NCI-H524 treated with DMSO at 0.1 percent for 48 hours (cell line): ENCODE measurements at places on chromosomes 1 and 21.
A peak's percentile ranks its signal among the peaks of the same experiment; 100 is the strongest.

GRCh38 chr1:94111879-94112278, 9.1 kb downstream of the ABCA4 start:
- DNase-seq = no peak

DNA sequence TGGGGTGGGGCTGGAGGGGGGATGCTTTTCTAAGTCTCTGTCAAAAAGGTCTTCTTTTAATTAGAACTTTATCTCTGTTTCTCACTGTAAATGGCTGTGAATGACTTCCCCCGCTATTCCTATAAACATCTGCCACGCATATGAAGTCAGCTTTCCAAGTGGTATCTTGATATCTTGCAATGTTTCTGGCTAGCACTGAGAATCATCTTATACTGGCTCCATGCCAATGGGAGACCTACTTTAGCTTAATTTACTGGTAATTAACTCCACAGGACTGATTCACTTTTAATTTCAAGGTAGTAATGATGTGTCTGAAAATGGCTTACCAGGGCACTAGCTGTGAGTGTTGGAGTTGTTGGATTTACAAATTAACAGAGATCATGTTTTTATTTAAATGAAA, 4.3 kb downstream of the GPR88 start:
- DNase-seq = peak; percentile 78

DNA sequence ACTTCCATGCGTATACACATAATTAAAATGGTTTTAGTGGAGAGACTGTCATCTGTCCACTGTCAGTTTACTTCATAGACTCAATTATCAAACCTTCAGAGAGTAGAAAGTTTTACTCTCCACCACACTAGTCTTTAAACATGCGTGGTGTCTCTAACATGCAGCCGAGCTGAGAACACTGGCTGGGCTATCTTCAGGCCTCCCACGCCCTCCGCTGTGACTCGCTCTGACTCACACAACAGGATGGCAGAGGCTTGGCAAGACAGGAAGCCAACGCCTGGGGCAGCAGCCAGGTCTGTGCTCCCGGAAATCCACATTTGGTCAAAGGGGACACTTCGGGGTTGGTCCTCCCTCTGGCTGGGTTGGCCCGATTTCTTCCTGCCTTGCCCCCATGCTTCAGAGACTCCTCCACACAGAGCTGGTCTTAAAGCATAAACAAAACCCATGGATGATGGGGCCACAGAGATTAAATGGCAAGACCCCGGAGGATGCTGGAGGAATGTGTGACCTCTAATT, 22.7 kb upstream of the IFNGR2 start:
- DNase-seq = no peak

- no peak for DNase-seq
Observed at GRCh38 chr1:114043548-114043947, 64.3 kb downstream of the OLFML3 start.

DNA sequence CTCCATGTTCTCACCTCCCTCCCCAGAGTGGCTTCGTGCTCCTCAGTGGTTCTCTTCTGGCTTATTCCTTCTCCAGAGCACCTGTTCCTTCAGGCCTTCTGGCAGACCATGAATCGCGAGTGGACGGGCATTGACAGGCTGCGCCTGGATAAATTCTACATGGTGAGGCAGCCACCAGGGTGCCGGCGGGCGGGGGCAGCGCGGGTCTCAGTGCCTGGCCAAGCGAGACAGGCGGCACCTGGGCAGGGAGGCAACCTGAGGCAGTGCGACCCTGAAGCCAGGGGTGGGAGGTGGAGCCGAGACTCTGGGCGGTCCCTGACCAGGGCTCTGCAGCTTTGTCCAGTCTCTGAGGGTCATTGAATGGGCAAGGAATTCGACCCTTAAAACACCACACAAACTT, 3.9 kb downstream of the RRP1 start:
- no peak for DNase-seq

- no peak for DNase-seq
Observed at GRCh38 chr1:167333124-167333523, 112.4 kb downstream of the POU2F1 start.

- no peak for DNase-seq
Observed at GRCh38 chr1:154975409-154976059, 1.1 kb downstream of the CKS1B start.

GRCh38 chr1:204929487-204930154, 59.0 kb downstream of the NFASC start:
- no peak for DNase-seq

DNA sequence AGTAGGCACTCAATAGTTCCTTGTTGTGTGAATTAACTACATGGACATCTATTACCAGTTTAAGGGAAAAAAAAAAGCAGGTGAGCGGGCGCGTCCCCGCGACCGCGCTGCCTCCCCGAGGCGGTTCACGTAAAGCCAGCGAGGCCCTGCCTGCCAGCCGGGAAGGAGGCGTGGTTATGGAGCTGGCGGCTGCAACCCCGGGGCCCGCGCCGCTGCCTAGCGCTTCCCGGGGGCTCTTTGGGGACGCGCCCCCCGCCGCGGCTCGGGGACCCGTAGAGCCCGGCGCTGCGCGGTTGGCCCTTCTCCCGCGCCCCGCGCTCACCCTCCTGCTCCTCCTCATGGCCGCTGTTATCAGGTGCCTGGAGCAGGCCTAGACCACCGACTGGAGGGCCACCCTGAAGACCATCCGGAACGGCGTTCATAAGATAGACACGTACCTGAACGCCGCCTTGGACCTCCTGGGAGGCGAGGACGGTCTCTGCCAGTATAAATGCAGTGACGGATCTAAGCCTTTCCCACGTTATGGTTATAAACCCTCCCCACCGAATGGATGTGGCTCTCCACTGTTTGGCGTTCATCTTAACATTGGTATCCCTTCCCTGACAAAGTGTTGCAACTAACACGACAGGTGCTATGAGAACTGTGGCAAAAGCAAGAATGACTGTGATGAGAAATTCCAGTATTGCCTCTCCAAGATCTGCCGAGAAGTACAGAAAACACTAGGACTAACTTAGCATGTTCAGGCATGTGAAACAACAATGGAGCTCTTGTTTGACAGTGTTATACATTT, 2.6 kb upstream of the CC2D1B start:
- no peak for DNase-seq

DNA sequence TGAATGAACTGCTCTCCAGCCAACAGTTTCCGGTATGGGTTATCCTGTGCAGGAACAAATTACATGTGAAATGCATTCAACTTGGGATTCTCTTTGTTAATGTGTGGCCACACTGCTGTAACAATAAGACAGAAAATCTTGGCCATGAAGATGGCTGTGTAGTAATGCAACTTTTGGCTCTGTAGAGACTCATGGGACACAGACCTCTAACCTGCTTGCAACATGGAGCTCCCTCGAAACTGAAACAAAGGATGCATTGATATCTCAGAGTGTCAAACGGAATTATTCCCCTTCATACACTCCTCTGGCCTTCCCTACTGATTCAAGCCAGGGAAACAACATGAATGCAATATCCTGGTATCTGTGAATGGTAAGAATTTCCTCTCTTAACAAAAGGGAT, 559.3 kb upstream of the ZRANB2 start:
- DNase-seq = no peak

GRCh38 chr1:45327644-45328515, 1.2 kb downstream of the HPDL start:
- DNase-seq = no peak
